ENCODE measurements at places on chromosomes 6 and 20.

DNA sequence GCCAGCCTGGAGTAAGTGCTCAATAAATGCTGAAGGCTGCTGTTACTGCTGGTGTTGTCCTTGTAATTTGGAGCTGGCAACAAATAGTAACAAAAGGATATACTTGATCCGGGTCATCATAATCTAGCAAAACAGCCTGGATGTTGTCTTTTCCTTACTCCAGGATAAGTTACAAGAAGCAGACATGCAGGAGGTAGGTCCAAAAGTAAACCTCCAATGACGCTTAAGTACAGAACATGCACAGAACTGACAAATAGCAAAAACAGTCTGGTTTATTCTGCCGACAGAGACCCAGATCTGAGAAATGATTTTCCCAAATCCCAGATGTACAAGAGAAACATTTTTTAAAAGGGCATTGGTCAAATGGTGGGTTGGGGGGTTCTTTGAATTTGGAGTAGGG lies 93.0 kb upstream of the KCNK16 start:
- DNase-seq = no peak

GRCh38 chr20:25397821-25398220 lies 7.2 kb upstream of the ABHD12 start:
- DNase-seq = peak; percentile 11

- no peak for DNase-seq
Measured at GRCh38 chr20:62430311-62430853, 3.0 kb upstream of the RBBP8NL start.

DNA sequence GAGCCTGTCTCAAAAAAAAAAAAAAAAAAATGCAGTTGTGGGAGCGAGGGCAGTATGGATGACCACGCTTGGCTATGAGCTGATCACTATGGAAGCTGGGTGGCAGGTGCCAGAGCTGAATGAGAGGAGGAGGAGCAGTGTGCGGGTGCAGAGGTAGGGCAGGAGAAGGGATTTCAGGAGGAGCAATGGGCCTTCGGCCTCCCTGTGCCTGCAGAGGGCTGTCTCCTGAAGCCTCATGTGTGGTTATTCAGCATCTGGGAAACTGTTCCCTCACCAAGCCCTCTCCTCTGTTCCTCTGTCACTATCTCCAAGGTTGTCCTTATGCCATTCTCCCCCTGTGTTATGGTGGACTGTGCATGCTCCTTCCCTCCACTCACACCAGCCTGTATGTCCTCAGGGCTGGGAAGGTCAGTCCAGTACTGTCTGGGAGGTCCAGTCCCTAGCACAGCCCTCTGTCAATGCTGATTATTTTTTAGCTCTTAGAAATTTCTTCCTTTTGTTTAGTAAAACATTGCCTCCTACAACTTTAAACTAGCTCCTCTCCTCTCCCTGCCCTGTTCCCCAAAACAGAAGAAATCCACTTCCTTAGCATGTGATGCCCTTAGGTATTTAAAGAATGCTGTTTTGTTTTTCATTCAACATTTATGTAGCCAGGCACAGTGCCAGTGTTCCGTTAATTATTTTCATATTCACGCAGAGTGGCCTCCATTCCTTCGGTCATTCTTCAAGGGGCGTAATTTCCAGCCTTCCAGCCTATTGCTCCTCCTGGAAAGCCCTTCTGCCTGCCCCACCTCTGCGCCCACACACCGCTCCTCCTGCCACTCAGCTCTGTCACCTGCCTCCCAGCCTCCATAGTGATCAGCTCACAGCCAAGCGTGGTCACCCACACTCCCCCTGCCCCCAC lies 48.9 kb downstream of the CNBD2 start:
- DNase-seq = peak; percentile 85

DNA sequence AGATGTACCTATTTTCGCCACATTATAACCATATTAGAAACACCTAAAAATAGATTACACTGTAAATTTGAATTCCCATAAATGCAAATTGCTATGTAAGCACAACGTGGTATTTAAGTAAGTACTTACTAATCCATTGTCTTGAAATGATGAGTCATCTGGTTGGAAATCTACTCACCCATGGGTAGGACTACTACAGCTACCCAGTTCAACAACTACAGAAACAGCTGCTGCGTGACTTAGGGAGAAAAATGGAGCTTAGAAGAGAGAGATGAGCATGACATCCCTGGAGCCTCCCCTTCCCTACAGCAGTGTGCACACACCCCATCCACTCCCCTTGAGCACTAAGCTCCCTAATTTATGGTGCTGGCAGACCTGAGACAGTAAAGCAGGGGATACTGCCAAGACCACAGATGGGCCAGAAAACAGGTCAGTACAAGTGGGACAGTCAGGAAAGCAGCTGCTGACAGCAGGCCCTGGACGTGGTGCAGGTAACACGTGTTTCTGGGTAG lies 26.9 kb downstream of the RRAGD start:
- DNase-seq = peak; percentile 30

- DNase-seq = no peak
Measured at GRCh38 chr6:100724222-100724621, 156.9 kb downstream of the ASCC3 start.

GRCh38 chr6:27863962-27864905 lies 48.0 kb downstream of the OR2B2 start:
- DNase-seq = peak; percentile 42

- DNase-seq = no peak
Measured at GRCh38 chr6:109945091-109945490, 33.0 kb upstream of the GPR6 start.

DNA sequence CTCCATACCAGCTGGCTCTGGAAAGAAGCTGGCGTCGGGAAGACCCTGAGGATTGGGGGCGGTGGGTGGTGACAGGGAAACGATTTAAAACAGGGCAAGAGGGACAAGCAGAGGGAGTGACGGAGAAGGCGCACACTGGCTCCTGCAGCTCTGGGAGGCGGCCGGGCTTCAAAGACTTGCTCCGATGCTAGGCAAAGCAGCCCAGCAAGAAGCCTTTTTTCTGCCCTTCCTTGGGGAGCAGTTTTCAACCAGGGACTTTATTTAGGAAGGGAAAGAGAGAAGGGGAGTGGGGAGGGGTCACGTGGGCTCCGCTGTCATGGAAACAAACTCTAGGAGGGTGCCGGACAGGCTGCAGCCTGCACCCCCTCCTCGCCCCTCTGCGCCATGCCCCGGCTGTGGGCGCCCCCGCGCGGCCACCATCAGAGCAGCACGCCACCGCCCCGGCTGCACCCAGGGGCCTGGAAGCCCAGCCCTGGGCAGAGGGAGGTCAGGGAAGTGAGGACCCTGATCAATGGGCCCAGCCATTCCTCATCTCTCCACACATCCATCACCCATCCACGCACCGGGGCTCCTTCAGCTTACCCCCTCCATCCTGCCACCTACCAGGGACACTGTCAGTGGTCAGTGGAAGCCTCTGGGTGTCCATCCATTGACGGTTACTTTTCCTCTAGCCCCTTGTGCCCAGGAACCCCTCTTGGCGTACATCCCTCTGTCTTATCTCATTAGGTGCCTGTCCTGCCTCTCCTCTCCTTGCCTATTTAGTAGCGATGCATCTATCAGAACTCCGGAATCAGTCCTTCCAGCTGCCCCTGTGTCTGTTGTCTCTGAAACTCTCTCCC lies 66.6 kb upstream of the CCDC167 start:
- DNase-seq = peak; percentile 32

All from fibroblast of skin of right biceps (primary cell).